ENCODE measurements at places on chromosomes 13 and 19. TPM values are rescaled to one million over a fixed set of nuclear protein-coding genes. Genes with fewer than 3 reads are reported as not detected.
A peak's percentile ranks its signal among the peaks of the same experiment; 100 is the strongest.

GRCh38 chr13:21538753-21539152 lies 65.2 kb downstream of the MICU2 start:
- DNase-seq, result no peak

GRCh38 chr13:113852536-113853517 lies 11.0 kb downstream of the GAS6 start:
- DNase-seq, result no peak

CEACAM1 gene
- total RNA-seq, result 0.97 TPM

DNA sequence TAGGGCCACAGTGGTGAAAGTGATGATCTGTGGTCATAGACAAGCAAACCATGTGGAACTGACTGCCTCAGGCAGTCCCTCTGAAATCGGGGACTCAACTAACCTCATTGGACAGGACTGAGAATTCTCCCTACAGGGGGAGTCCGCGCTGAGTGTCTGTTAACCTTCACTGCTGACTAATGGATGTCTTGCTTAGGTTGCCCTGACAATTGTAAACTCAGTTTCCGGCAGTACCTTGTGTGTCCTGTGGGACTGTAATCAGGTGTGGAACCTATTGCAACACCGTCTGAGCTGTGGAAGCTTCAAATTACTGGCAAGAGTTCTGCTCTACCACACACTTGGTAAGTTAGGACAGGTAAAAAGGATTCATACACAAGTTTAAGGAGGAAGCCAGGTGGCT lies 21.8 kb downstream of the ZNF77 start:
- peak; percentile 20 for DNase-seq

DNA sequence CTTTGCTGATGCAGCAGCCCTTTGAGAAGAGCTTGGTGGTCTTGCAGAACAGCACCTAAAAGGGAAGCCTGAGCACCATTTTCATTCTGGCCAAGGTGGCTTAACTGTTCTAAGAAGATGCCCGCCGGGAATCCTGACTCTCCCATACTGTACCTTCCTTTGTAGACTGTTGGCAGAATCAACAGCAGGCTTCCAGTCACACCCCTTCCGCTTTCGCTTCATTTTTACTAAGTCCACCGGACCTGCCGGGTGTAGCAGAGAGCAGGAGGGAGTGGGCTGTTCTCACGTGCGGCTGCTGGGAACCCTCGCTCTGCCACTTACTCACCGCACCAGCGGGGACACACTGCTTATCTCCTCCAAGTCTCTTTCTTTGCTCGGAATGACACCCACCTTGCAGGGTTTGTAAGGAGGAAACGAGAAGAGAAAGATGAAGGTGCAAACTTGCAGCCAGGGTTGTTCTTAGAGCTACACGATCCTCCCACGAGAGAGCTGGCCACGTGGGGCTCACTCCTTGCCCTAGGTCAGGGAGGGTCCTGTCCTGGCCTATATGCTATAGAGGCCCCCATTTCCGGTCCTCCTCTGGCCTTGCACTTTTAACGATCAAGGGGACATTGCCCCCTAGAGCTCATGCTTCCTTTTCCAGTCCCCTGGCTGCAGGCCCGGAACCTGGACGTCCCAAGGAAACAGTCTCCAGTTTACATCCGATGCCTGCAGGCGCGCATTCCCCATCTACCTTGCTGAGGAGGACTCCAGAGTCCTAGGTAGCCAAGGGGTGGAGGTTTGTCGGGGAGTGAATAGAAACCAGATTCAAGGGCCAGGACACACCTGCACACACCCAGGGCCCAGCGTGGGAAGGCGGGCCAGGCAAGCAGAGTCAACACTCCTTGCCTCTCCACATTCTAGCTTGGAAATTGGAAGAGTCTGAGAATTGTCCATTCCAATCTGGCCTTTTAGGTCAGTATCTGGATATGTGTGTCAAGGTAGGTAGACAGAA lies 453.6 kb downstream of the IRS2 start:
- no peak for DNase-seq

ZNF497 gene
- 0.32 TPM for total RNA-seq

CD37 gene
- total RNA-seq, result not detected

DNA sequence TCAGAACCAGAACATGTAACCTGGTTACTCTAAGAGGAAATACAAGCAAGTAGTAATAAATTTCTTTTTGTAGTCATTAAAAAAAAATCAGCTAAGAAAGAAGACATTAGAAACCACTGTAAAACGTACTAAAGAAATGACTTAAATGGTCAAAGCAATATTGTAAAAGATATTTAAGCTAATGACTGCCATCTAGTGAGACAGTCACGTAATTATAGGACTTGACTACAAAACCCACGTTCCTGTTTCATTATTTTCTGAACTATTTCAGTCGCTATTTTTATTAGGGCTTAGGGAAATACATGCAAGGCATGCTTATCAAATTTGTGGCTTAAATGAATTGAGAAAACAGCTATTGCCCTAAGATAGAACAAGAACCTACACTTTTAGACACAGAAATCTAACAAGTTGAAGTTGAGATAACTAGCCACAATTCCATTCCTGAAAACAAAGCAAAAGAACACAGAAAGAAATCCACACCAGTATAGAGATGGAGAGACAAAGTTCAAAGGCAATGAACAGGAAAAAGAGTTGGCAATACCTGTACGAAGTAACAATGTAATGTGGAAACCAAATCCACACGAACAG lies 17.9 kb downstream of the ALG5 start:
- DNase-seq, result peak; percentile 79

- DNase-seq, result no peak
These were observed 18.0 kb upstream of the IGFL4 start for GRCh38 chr19:46058778-46059177.

DNA sequence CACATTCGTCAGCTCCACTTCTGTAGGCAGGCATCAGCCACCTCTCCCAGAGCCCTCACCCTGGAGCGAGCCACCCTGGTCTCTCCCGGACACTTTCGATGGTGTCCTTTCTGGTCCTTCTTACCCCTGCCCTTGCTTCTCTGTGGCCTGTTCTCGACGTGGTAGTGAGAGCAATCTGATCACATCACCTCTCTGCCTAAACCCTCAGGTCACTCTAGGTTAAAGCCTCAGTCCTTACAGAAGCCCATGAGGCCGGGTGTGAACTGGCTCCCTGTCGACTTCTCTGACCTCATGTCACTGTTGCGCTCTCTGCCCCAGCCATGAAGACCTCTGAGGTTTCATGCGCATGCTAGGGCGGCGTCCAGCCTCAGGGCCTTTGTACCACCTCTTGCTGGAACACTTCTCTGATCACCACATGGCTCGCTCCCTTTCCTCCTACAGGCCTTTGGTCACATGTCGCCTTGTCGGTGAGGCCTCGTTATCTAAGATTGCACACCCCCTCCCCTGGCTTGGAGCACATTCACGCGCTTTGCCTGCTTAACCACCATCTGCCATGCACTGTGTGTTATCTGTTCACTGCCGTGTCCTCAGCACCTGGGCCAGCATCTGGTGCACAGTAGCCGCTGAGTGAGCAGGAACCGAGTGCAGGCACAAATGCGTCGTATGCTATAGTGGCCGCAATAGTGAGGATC lies 101.5 kb downstream of the DPF1 start:
- no peak for DNase-seq

GRCh38 chr13:108426893-108427292 lies 157.4 kb downstream of the TNFSF13B start:
- DNase-seq, result no peak

SAE1 gene
- 155 TPM for total RNA-seq

- DNase-seq, result no peak
These were observed 11.9 kb downstream of the GADD45B start for GRCh38 chr19:2487842-2488241.

- peak; percentile 26 for DNase-seq
These were observed 9.4 kb downstream of the IFNL2 start for GRCh38 chr19:39277598-39277997.

- DNase-seq, result peak; percentile 78
These were observed 266.3 kb downstream of the DNAJC15 start for GRCh38 chr13:43289470-43290255.

CA11 gene
- 1.3 TPM for total RNA-seq

- DNase-seq, result no peak
These were observed 9.4 kb downstream of the ZNF784 start for GRCh38 chr19:55614711-55615542.

GRCh38 chr19:36115453-36116343 lies at the start of gene TBCB:
TSS of gene TBCB (plus strand) at chr19:36115468. CDS start at chr19:36115561, 93 bp downstream.
- DNase-seq, result peak; percentile 32

OSCAR gene
- under 0.01 TPM for total RNA-seq

DNA sequence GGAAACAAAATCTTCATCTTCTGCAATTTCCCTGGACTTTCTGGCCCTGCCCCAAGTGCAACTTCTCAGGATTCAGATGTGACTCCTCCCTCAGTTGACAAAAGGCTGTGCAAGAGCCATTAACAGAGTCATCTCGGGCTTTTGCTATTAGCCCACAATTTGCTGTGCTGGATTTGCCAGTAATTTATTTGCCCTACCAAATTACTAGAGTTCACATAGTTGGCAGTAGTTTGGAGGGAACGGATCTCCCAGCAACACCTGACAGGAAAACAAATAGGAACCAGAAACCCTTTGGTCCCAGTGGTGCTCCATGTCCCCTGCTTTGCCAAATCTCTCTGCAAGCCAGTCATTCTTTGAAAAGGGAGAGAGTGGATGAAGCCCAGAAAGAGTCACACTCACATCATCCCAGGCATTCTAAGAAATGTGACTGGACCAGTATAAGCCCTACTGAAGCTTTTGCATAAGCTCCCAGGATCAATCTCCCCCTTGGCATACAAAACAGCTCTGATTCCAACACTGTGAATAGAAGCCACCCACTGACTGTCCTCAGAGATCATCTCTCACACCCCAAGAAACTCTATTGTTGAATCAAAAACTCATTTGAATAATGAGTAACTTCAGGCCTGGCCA lies 350.1 kb upstream of the NBEA start:
- DNase-seq, result no peak

DNA sequence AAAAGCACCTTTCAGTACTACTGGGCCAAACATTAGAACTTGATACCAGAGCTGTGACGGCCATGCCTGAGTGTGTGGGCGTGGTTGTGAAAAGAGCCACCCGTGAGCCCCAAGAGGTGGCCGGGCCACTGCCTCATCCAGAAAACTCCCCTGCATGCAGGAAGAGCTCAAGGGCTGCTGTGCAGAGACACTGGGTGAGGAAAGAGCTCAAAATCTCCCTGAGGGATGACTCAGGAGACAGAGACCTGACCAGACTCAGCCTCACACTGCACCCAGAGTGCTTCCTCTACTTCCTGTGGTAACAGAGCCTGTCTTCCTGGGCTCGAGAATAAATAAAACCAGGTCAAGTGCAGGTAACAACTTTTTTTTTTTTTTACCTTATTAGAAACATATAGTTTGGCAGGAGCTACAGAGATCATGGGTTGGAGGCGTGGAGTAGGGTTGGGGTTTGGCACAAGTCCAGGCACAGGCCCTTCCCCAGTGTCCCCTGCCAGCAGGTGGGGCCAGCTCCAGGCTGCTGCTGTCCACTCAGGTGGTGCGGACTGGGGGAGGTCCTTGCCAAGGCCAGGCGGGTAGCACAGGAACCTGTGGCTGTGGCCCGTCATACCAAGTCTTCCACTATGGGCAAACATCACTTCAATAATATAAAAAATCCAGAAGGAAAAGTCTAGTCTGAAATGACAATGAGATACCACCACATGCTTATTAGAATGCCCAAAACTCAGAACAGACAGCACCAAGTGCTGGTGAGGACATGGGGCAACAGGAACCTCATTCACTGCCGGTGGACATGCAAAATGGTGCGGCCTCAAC lies 25.5 kb downstream of the ELL start:
- DNase-seq, result peak; percentile 79

DNA sequence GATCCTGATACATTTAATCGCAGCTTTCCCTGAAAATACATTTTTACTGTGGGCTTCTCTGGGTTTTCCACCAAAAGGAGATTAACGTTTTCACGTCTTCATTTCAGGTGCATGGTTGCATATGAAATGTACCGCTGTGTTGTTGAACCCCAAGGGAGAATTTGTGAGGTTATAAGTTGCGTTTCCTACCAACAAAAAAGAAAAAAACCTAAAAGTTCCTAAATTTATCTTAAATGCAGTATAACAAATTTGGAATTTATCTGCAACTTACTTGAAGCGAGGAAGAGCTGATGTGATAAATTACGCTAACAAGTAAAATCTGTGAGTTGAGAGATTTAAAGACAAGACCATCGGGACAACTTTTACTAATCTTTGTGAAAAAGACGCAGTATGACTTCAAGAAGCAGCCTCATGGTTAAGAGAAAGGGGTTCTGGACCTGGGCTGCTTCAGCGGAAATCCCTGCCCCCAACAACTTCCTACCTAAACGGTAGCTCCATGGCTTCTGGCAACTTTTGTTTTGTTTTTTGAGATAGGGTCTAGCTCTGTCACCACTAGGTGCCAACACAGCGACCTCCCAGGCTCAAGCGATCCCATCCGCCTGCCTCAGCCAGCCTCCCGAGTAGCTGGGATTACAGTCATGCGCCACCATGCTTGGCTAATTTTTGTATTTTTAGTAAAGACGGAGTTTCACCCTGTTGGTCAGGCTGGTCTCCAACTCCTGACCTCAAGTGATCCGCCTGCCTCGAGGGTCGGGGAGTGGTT lies 958 bp upstream of the OBI1 start:
- peak; percentile 8 for DNase-seq

AP1M2 gene
- total RNA-seq, result 6.1 TPM

GRCh38 chr19:33263325-33264023 lies 37.8 kb upstream of the SLC7A10 start:
- no peak for DNase-seq

GRCh38 chr19:29367791-29368222 lies 154.9 kb upstream of the UQCRFS1 start:
- DNase-seq, result no peak
